ENCODE measurements at places on chromosomes 5 and 9.

- no peak for DNase-seq
Measured at GRCh38 chr9:27328483-27328882, 31.5 kb upstream of the EQTN start.

DNA sequence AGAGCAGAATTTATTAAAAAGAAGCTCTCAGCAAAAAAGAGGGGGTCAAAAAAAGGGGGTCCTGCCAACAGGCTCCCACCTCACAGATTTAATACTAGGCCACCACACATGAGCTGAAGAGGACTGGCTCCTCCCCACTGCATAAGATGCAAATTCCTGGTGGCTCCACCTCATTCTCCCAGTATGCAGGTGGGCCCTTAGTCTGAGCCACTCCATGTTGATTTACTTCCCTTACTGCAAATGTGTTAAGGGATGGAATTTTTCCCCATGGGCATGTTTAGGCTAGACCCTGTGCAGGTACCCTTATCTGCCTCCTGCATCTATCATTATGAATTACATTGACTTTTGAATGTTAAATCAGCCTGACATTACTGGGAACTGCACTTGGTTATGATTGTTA lies 82.9 kb downstream of the ISOC1 start:
- no peak for DNase-seq

- no peak for DNase-seq
Measured at GRCh38 chr5:96492459-96493047, 59.5 kb upstream of the PCSK1 start.

GRCh38 chr5:160269017-160269416 lies 39.7 kb downstream of the FABP6 start:
- DNase-seq, result peak; percentile 28

DNA sequence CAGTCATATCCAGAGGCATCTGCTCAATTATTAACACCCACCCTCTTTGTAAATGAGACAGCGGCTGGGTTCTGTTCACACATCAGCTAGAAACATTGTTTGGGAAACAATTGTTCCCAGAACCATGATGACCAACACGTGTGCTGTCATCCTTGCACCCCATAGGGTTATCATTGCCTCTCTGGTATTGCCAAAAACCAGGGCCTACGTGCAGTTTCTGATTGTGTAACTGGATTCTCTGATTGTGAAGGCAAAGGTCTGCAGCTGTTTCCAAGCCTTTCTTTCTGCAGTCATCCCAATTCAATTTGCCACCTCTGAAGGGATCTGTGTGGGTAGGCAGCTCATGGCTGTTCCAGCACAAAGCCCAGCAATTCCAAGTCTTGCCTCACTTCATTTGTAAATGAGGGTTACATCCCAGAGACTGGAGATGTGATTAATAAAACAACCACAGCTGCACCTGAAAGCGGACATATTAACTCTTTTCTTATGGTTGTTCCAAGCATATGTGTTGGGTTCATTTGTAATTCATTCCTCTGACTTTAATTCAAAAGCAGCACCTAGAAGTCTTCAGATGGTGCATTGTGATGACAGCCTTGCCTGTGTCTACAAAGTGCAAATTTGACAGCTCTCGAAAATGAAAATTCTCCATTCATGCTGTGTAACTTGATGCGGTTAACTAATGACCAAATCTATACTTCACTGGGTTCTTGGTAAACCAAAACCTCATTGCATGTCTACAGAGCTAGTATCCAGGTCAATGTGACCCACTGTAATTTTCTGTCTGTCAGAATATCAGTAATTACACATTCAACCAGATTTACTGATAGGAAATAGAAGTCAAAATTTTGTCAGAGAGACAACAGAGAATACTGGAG lies 66.6 kb downstream of the YIPF5 start:
- no peak for DNase-seq

DNA sequence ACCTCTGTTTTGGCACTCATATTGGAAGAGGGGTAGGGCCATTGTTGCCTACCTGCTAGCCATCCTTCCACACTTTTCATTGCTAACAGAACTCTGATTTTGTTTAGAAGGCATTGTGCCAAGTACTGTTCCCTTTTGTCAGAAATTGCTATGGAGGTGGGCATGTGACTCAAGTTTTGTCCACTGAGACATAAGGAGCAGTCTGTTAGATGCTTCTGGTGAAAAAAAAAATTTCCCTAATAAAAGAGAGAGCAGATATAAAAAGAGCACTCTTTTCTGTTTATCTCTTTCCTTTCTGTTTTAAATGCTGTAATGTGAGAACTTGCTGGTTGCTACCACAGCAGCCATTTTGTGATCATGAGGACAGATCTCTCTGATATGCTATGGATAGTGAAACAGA lies 21.9 kb upstream of the THG1L start:
- no peak for DNase-seq

DNA sequence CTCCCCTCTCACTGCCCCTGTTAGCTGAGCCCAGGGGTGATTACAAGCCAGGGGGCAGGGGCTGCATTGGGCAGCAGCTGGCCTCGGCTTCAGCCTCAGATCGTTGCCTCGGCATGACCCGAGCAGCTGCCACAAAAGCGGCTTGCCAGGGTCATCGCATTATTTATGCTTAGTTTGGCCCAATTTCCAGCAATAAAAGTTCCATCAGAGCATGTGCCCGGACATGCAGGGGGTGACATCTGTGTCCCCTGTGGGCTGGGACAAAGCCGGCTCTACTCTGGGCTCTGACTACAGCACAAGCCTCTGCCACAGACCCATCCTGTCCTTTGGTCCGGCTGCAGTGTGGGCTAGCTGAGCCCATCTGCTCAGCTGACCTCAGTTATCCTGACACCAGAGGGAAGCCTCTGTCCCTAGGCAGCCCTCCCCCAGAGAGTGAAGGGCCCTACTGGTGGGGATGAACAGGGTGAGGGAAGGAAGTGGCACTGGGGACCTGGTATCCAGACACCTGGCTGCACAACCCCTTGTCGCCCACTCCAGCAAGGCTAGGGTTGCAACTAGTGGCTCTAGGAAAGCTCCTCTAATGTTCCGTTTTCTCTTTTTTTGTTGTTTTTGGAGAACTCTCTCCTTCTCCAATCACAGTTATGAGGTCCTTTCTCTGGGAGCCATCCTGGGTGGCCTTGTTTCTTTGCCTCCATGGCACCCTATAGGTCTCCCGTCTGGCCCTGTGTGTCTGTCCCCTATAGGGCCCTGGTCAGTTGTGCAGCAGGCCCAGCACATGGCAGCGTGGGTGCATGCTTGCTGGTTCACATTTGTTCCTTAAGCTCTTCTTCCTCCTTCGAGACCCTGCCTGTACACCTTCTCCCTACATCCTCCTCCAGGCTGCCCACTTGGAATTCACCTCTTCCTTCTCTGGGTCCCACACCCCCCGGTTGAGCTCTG lies 13.3 kb upstream of the GADD45G start:
- DNase-seq, result no peak

DNA sequence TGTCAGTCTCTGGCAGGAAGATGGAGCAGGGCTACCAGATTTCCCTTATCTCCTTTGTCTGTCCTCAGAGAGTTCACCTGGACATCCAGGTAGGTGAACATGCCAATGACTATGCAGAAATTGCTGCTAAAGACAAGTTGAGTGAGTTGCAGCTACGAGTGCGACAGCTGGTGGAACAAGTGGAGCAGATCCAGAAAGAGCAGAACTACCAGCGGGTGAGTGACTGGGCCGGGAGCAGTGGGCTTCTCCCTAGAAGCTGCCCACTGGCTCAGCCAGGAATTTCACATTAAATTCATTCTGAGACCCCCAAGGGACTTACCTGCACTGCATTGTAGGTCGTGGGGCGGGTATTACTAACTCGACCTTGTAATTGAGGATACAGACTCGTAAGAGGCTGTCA lies 2.1 kb downstream of the TMED9 start:
- DNase-seq, result no peak

GRCh38 chr9:75824816-75825568 lies 65.5 kb upstream of the PCSK5 start:
- no peak for DNase-seq

- no peak for DNase-seq
Measured at GRCh38 chr9:117839862-117840261, 135.7 kb downstream of the TLR4 start.

DNA sequence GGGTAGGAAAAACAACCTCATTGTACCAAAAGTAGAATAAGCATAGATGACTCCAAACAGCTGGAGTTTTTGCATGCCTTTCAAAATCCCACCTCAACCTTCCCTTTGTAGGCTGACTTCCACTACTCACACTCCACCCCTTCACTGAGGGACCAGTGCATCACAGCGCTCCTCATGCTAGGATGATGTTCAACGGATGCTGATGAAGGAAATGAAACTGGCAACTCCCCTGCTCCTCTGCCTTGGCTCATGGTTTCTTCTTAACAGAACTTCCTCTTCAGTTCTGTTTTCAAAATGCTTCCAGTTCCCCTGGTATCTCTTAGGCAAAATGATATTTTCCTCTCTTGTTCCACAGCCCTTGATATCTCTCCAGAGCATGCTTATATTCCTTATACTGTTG lies 29.0 kb downstream of the LIFR start:
- DNase-seq, result no peak

- DNase-seq, result no peak
Measured at GRCh38 chr5:144328980-144329379, 158.3 kb downstream of the KCTD16 start.

- DNase-seq, result no peak
Measured at GRCh38 chr9:87378676-87379075, 119.0 kb upstream of the DAPK1 start.

DNA sequence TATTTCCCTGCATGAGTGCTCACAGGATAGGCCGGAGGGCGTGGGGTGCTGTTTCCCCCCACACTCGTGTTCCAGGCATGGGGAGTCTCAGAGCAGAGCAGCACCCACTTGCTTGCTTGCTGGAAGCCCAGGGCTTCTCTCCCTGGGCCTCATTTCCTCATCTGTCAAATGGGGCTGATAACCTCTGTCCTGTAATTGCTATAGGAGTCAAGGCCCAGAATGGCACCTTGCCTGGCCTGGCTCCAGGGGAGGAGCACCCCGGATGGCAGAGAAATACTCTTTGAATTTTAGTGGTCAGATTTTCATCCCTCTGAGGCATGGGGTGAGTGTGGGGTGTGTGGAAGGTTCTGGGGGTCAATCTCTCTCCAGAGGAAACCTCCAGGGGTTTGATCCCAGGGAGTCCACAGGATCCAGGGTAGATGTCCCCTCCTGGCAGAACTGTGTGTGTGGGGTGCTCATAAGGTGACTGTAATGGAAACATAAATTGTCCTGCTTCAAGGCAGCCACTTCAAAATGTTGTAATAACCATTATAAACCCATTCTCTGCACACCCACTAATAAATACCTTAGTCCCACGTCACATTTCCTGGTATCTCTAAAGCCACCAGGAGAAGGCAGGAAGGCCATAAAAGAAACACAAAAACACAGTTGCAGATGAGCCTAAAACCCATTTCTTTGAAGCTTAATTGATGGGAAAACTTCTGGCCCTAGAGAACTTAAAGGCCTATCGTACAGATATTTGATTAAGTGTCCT lies 272.2 kb downstream of the FSTL4 start:
- DNase-seq, result no peak

- DNase-seq, result no peak
Measured at GRCh38 chr9:14372437-14373335, 58.7 kb upstream of the NFIB start.

- no peak for DNase-seq
Measured at GRCh38 chr9:100573655-100574260, 4.1 kb upstream of the CAVIN4 start.

DNA sequence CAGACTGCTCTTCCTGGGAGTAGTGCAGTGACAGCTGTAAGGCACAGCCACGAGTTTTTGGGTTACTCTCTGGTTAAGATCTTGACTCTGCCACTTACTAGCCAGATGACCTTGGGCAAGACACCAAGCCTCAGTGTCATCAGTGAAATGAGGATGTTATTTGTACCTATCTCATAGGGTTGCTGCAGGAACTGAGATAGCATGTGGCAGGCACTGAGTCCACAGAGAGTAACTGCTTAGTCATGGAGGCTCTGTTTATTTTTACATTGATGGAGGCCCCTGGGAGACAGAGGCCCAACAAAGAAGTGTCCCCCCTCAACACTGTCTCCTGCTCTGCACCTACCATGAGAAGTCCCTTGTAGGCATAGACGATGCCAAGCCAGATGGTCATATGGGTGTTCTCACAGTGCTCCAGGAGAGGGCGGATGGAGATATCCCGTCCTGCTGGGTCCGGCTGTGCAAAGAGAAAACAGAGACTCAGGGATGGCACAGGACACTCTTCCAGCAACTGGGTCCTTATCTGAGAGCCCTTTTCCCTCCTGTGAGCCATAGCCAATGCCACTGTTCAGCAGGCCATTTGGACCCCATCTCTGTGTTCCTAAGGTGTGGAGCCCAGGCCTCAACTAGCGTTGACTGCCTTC lies 55.4 kb upstream of the TBC1D2 start:
- DNase-seq, result no peak

DNA sequence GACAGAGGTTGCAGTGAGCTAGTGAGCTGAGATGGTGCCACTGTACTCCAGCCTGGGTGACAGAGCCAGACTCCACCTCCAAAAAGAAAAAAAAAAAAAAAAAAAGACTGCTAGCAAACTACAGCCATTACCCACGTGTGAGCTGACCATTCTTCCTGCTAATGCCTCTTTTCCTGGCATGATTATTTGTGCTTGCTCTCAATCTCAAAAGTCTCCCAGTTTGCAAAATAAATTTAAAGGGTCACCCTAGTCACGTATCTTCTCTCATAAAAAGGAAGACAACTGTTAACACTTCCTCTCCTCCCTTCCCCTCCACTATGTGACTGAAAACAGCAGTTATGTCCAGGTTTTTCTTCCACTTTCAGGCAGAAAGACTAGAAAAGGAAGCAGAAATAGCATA lies 37.2 kb downstream of the TRIM36 start:
- DNase-seq, result no peak

GRCh38 chr5:159340511-159340910 lies 10.2 kb upstream of the IL12B start:
- DNase-seq, result peak; percentile 32

- no peak for DNase-seq
Measured at GRCh38 chr5:97568382-97568781, 385.3 kb upstream of the RIOK2 start.

GRCh38 chr5:138351517-138351916 lies 968 bp upstream of the KDM3B start:
- DNase-seq, result no peak

DNA sequence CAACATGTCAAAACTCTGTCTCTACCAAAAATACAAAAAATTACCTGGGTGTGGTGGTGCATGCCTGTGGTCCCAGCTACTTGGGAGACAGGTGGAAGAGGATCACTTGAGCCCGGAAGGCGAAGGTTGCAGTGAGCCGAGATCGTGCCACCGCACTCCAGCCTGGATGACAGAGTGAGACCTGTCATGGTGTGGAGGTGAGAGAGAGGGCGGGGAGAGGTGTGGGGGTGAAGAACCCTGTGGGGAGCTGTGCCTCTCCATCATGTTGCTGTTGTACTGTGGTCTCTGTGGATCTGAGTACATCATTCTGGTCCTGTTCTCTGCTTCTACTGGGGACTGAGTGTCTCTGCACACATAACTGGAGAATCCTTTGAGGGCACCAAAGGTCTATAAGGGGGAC lies 11.3 kb upstream of the SLC34A1 start:
- DNase-seq, result peak; percentile 30

Data from CD4-positive, alpha-beta T cell treated with Interleukin-21 for 1 hour (primary cell).